ENCODE measurements at places on chromosomes 12 and 14.

- DNase-seq = no peak
These were observed 129.6 kb downstream of the PAPOLA start for GRCh38 chr14:96631621-96632362.

GRCh38 chr12:131349397-131350127 lies 361.3 kb upstream of the SFSWAP start:
- no peak for DNase-seq

DNA sequence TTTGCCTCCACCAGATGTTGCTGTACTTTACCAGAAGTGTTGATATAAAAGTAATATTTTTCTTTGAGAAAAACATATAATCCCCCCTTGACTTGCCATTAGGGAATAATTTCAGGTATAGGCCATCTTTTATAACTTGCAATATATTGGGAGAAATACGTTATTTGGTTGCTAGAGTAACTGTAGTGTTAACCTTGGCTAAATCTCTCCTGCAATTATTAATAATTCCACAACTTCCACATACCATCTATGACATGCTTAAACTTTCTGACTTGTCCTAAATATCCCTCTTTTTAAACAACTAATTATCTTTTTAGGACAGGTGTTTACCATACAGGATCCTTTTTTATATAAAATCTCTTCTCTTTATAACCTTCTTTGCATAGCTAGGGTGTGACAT lies 1048.2 kb downstream of the SLC16A7 start:
- no peak for DNase-seq

DNA sequence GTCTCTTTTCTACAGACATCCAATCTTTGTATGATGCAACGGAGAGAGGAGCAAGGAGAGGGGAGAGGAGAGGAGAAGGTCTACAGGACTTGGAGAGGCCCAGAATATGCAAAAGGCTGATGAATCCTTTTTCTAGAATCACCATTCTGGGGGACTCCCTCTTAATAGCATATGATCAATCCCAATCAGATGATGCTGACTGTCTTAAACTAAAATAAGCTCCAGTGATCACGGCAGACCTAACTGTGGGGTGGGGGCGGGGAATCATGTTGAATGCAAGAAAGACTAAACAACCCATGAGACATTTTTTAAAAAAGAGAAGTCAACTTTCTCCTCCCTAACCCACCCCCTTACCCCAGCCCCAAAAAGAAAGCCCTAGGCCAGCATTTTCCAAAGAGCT lies 33.4 kb downstream of the BTBD7 start:
- no peak for DNase-seq

DNA sequence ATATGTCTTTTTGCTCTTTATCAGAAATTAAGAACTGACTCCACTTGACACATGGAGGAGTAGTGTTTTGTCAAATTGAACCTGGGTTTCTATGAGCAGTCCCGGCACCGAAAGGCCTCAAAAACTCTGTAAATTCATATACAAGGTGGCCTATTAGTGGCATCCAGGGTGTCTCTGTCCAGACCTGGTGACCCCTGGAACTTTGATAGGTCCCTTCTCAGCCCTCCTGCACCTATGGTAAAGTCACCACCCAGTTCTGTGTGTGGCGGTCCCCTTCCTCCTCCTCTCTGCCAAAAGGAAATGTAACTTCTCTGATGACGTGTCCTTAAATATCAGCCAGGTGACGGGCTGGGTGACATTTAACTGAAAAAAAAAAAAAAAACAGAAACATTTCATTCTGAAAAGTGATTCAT lies 204.0 kb upstream of the FOXN3 start:
- DNase-seq = no peak

Data from NCI-H2029 (cell line).